Activated CD8-positive, alpha-beta memory T cell treated with anti-CD3 and anti-CD28 coated beads, Interleukin-2, amount 10 ng/mL, durations not matched to agents 7 days and 5 days (primary cell): ENCODE measurements at places on chromosomes 12 and 14. TPM values are rescaled to one million over a fixed set of nuclear protein-coding genes. Genes with fewer than 3 reads are reported as not detected.
A peak's percentile ranks its signal among the peaks of the same experiment; 100 is the strongest.

RHEBL1 gene
- 15.1 TPM for total RNA-seq

KRT2 gene
- not detected for total RNA-seq

DNA sequence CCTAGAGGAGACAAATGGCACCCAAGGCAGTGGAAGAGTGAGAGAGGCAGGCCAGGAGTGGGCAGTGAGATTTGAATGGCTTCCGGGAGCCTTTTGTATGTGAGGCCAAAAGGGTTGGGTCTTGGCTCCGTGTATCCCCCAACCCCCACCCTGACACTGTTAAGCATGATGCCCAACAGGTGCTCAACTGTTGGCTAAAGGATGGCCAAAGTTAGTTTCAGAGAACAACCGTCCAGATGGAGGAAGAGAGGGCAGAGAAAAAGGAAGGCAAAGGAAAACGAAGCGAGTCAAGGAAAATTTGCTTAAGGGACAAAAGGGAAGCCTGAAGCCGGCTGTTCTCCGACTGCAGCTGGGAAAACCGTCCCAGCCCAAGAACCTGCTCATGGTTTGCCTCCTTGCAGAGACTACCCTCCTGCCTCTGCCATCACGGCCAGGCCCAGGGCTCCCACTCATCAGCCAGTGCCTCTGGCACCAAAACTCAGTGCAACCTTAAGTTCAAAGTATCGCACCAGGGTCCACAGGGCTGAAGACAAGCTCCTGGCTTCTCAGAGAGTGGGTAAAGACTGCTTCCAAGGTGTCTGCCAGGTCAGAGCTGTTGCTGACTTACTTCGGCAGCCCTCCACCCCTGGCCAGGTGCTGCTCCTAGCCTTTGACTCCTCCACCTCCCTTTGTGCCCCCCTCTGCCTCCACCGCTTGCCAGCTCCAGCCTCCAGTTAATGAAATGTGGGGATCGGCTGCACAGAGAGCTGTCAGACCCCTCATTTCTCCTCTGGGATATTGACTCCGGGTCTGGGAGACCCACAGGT lies 4.2 kb upstream of the C1QL4 start:
- DNase-seq = no peak

- no peak for DNase-seq
Observed at GRCh38 chr12:117097159-117097558, 2.1 kb downstream of the TESC start.

DNA sequence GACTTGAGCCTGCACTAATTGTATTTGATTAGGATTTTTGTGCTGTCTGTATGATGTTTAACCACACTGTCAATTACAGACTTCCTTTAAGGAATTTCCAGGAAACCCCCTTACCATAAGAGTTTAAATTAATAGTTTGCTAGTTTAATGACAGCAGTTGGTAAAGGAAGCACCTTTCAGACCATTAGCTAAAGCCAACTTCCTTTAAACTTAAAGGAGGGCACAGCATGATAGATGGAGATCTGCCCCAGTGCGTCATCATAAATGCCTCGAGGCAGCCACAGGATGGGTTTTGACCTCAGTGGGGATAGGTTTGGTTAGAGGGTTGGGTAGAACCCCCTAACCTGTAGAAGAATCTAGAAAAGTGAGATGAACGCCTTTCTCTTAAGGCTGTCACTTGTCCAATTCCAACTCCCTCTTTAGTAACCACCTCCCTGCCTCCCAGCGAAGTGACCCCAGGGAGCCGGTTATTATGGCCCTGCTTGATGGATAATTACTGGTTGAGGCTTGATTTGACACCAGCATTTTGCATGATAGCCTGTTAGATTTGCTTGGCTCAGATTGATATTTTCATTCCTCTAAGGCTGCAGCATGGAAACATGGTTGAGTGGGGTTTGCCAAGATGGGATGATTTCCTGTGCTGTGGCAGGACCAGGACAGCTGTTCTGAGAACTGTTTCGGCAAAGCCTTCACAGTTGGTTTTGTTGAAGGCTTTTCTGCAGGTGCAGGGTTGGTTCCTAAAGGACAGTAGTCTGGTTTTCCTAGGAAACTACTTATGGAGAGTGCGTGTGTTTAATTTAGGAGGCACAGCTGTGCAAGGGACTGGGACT lies 62.7 kb downstream of the CHST11 start:
- DNase-seq = peak; percentile 87

DNA sequence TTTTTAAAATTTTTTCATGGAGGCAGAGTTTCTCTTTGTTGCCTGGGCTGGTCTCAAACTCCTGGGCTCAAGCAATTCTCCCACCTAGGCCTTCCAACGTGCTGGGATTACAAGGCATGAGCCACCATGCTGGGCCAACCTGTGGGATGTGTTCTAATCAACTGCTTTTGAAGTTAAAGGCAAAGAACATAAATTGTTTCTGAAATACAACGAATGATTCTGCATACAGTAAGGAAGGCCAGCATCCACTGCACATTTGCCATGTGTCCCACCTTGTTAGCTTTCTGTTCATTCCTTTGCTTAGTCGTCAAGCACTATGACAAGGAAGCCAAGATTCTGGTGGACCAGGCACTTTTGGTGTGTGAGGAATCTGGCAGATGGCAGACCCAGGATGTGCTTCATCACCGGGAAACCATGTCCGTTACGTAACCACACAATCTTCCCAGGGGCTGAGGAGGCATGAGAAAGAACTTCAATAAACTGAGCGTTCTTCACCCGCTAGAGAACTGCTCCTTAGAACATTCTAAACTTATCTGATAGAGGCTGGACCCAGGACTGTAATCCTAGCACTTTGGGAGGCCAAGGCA lies 24.5 kb downstream of the MOK start:
- no peak for DNase-seq

DNA sequence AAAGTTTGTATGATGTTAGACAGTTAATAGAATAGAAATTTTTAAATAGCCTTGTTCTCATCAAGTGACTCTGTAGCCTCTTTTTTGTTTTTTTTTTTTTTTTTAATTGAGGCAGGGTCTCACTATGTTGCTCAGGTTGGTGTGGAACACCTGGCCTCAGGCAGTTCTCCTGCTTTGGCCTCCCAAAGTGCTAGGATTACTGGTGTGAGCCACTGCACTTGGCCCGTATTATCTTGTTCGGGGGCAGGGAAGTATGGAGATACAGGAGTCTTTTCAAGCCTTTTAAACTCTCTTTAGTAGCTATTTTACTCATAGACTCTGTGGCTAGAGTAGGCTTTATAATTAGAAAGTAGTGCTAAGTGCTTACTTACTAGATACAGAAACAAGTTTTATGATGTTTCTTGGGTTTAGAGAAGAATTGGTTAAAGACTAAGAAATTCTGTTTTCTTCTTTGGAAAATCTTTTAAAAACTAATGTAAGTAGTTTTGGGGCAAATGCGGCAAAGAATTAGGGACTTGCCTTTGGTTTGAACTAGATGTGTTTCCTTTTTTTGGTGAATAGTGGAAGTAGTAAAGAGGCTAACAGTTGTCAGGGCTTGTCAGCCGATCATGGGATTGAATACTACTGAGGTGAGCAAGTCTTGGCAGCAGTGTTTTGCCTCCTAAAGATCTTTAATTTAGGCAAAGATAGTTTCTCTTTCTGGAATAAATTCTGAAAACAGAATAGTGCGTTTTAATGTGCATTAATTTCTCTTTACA lies 31.3 kb downstream of the FBXO34 start:
- DNase-seq = no peak

DNA sequence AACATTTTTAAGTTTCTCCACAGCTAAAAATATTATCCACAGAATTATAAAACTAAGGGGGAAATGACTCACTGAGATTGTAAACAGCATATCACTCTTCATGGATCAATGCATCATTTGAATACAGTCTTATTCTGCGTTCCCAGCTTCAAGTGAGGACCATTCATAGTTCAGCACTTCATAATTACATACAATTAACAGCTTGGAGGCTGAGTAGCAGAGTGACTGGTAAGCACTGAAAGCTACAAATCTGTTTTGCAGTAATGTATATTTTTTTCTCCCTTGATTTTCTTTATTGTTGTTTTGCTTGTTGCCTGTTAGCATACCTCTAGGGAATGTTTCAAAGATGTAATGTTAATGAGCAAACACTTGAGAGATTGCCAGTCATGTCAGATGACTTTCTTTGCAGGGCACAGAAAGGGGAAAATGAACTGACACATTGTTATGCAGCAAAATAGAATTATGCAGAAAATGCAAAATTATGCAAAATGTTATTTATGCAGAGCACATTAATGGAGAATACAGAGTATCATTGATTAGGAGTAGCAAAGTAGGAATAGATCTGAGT lies 138.6 kb downstream of the RPS29 start:
- DNase-seq = no peak

- DNase-seq = no peak
Observed at GRCh38 chr14:51845811-51846210, 14.6 kb upstream of the GNG2 start.

GRCh38 chr14:34021096-34021495 lies 70.2 kb upstream of the EGLN3 start:
- no peak for DNase-seq

MIA2 gene
- 26.9 TPM for total RNA-seq

CIPC gene
- total RNA-seq = 12.0 TPM

DNA sequence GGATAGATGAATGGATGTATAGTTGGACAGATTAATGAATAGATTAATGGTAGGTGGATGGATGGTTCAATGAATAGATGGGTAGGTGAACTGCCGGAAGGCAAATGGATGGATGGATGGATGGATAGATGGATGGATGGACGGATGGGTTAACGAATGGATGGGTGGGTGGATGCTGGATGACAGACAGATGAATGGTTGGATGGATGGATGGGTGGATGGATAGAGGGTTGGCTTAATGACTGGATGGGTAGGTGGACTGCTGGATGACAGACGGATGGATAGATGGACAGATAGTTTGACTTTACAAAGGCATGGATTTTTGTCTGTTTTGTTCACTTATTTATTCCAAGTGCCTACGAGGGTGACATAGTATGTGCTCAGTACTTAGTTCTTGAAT lies 64.4 kb downstream of the WSCD2 start:
- no peak for DNase-seq

DNA sequence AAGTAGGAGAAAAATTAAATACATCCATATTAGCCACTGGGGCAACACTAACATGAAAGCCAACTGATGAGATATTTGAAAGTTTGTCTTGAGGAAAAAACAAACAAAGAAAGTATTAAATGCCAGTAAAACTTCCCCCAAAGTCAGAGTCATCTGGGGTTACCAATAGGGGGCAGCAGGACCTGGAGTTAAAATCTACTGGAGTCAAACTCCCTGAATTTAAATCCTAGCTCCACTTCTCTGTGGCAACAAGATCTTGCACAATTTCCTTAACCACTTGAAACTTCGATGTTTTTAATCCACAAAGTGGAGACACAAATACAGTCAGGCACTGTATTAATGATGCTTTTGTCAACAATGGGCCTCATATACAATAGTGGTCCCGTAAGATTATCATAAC lies 14.4 kb downstream of the PLEKHG7 start:
- DNase-seq = no peak

DNA sequence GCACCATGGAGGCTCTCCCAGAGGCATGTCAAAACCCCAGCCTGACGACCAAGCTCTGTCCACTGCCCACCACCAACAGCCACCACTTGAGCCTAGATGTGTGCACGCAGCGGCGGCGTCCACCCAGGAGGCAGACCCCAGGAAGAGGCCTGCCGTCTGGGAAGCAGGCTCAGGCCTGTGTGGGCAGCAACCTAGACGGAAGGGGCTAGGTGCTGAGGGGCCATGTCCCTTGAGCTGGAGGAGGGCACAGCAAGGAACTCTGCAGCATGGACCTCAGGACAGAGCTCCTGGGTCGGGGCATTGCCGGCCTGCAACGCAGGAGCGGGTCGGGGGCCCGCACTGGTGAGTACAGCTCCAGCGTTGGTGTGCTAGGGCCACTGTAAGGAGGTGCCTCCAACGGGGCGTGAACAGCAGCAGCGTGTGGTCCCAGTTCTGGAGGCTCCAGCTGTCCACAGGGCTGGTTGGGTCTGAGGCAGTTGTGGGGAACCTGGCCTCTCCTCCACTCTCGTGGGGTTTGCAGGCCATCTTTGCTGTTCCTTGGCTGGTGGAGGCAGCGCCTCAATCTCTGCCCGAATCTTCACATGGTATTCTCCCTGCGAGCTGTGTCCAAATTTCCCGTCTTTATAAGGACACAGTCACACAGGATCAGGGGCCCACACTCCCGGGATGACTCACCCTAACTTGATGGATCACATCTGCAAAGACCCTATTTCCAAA lies 20.5 kb downstream of the ZBTB42 start:
- DNase-seq = no peak

DNA sequence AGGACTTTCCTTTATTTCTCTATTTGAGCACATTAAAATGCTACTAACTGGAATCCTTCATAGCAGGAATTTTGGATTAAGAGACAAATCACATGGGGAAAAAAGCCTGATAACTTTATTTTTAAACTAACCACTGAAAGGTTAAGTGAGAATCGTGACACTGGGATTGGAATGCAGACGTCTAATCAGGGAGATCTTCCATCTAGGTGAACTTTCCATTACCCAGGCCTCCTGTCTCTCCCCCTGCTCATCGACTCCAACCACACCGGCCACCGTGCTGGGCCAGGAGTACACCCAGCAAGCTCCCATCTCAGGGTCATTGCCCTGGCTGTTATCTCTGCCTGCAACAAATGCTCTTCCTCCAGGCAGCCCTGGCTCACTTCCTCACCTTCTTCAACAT lies 19.0 kb downstream of the PTGER2 start:
- DNase-seq = no peak

DNA sequence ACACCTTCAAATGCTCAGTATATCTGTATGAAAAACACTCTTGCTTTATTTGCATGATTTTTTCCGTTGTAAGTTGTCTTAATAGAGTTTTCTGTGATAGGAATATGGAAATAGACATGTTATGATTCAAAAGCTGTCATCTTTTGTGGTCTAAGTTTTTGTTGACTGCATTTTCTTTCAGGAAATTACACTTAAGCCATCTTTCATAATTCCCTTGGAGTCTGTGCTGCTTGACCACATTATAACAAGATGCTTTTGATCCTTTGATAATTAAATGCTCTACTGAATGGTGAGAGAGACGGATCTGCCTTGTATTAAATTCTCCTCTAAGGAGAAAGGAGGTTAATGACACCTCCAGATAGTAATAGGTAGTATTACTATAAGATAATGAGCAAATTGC lies 272.8 kb upstream of the DAAM1 start:
- DNase-seq = no peak

DNA sequence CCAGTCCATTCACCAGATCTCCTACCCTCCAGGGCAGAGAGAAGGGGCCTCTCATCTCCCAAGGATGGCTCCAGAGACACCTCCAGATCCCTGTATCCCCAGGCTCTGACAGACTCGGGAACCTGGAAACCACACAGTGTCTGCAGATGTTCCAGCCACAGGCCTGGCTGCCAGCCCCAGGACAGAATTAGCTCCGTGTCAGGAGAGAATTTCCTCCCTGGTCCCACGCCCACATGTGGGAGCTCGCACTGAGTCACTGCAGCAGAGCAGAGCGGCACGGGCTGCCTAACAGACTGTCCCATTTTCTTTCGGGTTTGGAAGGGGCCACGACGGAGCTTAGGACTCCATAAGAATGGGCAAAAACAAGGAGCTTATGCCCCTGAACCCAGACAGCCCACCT lies 33.6 kb downstream of the CMKLR1 start:
- no peak for DNase-seq

SSTR1 gene
- total RNA-seq = not detected
